Ureter (tissue), 1 donor: ENCODE measurements at places on chromosomes 13 and 19. TPM values are rescaled to one million over a fixed set of nuclear protein-coding genes. Genes with fewer than 3 reads are reported as not detected.

Gene OR7C1
- not detected for total RNA-seq

DNA sequence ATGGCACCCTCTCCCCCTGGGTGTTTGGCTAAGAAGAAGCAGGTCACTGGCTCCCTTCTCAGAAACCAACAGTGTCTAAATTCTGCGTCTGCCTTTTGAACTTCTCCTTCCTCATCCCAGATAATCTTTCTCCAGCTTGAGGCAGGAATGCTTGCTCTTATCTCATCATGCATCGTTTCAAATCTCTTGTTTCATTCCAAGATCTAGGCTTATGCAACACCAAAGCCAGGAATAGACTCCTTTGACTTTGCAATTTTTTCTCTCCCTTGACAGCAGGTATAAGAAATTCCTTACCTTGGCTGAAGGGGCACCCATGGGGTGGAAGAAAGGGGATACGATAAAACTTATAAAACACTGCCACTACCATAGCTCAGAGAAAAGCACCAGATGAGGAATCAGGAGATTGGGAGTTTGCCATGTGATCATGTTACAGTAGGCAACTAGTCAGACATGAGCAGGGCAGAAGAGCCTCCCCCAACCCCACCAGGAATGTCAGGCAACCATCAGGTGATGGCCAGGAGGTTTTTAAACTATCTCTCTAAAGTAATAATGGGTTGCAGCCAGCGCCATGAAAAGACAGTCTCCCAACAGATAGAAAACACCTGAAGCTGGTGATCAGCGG is 498.9 kb downstream of the KLF12 start:
- no peak for DNase-seq

Gene ZNF177
- total RNA-seq = 3.7 TPM

- DNase-seq = no peak
Measured at GRCh38 chr19:15014579-15014978, 34.7 kb upstream of the CASP14 start.

- no peak for DNase-seq
Measured at GRCh38 chr19:15170345-15170744, 30.4 kb downstream of the NOTCH3 start.

DNA sequence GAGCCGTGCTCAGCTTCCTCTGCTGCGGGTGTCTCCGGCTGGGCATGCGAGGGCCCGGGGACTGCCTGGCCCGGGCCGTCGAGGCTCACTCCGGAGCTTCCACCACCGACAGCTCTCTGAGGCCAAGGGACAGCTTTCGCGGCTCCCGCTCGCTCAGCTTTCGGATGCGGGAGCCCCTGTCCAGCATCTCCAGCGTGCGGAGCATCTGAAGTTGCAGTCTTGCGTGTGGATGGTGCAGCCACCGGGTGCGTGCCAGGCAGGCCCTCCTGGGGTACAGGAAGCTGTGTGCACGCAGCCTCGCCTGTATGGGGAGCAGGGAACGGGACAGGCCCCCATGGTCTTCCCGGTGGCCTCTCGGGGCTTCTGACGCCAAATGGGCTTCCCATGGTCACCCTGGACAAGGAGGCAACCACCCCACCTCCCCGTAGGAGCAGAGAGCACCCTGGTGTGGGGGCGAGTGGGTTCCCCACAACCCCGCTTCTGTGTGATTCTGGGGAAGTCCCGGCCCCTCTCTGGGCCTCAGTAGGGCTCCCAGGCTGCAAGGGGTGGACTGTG is 1.2 kb downstream of the S1PR4 start:
- no peak for DNase-seq

- DNase-seq = peak; percentile 77
Measured at GRCh38 chr19:12647490-12648071, 19.0 kb downstream of the MAN2B1 start.

Gene CHERP
- 56.9 TPM for total RNA-seq

Gene ZNF888
- 52.4 TPM for total RNA-seq

Gene DCT
- 0.42 TPM for total RNA-seq

Gene CGB5
- total RNA-seq = 1.1 TPM

Gene CPB2
- total RNA-seq = not detected

DNA sequence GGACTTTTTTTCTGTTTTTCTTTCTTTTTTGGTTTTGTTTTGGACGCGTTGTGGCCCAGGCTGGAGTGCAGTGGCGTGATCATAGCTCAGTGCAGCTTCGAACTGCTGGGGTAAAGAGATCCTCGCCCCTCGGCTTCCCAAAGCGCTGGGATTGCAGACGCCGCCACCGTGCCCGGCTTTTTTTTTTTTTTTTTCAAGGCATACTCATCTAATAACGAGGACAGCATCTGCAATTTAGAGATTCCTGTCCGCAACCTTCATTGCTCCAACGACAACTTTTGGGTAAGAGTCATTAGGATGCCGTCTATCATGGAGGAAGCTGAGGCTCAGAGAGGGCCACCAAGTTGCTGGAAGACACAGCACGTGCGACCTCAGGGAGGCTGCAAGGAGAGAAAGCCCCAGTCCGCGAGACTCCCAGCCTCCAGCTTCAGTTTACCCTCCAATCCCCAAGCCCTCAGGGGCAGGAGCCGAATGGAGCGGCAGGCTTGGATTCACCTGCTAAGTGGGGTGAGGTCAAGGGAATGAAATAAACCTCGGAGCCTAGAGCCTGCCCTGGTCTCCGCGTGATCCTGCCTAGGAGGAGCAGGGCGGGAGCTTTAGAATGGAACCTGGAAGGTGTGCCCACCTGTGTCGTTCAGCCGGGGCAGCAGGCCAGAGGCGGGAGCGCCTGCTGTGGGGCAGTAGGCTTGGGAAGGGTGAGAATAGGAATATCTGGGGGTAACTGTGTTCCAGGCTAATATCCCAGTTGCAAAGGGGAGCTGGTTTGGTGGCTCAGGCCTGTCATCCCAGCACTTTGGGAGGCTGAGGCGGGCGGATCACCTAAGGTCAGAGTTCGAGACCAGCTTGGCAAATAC is 676 bp upstream of the POLRMT start:
- DNase-seq = no peak

- DNase-seq = no peak
Measured at GRCh38 chr19:45349430-45349941, 8.9 kb downstream of the KLC3 start.

DNA sequence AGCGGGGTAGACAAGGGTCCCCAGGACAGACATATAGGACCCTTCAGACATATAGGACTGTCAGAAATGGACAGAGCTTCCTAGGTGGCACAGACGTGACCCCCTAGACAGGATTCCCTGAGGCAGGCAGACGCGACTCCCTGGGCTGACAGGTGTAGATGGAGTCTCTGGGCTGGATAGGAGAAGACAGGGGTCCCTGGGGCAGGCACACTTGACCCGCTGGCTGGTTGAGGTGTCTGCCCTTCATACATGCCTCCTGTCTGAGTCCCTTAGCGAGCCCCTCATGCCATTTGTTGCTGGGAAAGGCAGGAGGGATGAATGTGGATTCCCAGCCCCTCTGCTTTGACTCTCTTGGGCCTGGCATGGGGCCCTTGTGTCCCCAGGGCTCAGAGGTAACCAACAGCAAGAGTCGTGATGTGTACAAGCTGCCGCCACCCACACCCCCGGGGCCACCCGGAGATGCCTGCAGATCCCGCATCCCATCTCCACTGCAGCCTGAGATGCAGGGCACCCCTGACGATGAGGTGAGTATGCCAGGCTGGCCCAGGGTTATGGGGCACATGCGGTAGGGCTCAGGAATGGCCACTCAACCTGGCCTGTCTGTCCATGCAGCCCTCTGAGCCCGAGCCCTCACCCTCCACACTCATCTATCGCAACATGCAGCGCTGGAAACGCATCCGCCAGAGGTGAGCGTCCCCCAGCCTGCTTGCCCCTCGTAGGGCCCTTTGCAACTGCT is 3.0 kb downstream of the HSPB6 start:
- peak; percentile 45 for DNase-seq

DNA sequence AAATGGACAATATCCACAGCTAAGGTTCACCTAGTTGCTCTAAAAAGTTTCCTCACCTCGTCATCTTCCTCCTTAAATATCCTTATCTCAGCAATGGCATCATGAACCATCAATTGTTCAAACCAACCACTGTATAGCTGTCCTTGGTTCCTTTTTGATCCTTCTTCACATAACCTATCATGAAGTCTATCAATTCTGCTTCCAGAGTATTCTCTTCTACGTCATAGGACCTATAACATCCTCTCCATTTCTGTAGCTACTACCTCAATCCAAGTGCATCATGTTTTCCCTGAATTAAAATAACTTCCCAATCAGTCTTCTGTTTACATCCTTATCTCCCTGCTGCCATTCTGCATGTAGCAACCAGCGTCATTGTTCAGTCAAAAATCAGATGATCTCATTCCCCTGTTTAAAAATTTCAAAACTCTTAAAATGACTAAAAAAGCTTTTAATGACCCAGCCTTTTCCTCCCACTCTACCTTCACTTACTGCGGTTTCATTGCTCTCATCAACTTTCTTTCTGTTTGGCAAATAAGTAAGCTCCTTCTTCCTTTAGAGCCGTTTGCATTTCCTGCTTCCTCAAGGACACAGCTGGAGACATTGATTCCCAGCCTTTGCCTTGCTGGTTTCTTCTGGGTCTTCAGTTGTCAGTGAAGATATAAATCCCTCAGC is 223.9 kb upstream of the MIR17HG start:
- DNase-seq = no peak

Gene PNMA8A
- total RNA-seq = 6.4 TPM

DNA sequence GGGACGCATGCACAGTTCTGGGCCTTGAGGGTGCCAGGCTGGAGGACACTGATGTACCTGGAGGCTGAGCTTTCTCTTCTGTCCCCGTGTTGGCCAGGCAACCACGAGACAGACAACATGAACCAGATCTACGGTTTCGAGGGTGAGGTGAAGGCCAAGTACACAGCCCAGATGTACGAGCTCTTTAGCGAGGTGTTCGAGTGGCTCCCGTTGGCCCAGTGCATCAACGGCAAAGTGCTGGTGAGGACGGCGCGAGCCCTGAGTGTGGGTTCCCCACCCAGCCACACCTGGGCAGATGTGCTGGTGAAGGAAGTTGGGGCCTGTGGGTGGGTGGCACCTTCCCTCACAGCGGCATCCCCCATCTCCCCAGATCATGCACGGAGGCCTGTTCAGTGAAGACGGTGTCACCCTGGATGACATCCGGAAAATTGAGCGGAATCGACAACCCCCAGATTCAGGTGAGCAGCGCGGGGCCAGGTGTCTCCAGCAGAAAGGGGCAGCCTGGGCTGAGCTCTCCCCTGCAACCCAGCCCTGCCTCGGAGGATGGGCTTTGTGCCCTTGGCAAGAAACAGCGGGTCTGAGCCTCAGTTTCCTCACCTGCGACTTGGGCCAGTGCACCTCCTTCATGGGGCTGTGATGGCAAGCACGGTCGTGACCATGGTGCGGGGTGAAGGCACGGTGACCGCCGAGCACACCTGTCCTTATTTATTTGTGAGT is 26.2 kb downstream of the CCDC8 start:
- DNase-seq = no peak

- peak; percentile 71 for DNase-seq
Measured at GRCh38 chr19:3821857-3822364, 35.7 kb upstream of the MATK start.

Gene OLFM2
- total RNA-seq = 5.6 TPM

DNA sequence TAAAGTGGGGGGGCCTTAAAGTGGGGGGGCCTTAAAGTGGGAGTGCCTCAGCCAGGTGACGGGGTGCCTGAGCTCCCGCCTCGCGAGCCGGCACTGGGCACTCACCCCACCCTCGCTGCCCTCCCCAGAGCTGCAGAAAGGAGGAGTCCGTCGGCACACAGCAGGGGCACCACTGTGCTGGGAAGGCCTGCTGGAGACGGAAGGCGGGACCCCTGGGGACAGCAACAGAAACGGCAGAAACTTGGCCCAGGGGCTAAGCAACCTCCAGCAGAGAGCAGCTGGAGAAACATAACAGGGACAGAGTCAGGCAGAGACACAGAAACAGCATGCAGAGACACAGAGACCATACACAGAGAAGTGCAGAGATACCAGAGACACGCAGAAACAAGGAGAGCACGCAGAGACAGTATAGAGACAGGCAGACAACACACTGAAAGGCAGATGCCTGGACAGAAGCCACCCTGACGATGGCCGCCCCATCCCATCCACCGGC is 7.9 kb downstream of the CFD start:
- DNase-seq = no peak

- no peak for DNase-seq
Measured at GRCh38 chr13:28140433-28141125, 2.2 kb downstream of the PAN3 start.

Gene TINCR
- total RNA-seq = 5.8 TPM
